ENCODE measurements at places on chromosomes 4 and X.

GRCh38 chr4:142110136-142110535 lies 473.8 kb downstream of the IL15 start:
- H3K4me3 ChIP-seq = no peak overlapping the region
- H3K4me1 ChIP-seq = no peaks in the 10 kb centered on the region
- no peaks in the 10 kb centered on the region for H3K36me3 ChIP-seq
- H3K27me3 ChIP-seq = no peaks in the 10 kb centered on the region
- no peak for DNase-seq
- H3K27ac ChIP-seq = no peak overlapping the region

GRCh38 chr4:187550256-187550950 lies 445.2 kb upstream of the ZFP42 start:
- DNase-seq = no peak
- no peak overlapping the region for H3K27ac ChIP-seq
- H3K27me3 ChIP-seq = no peaks in the 10 kb centered on the region
- H3K4me3 ChIP-seq = no peak overlapping the region

GRCh38 chrX:19121466-19121865 lies 802 bp downstream of the ADGRG2 start:
- no peak for DNase-seq
- no peaks in the 10 kb centered on the region for H3K36me3 ChIP-seq
- no peaks in the 10 kb centered on the region for H3K27me3 ChIP-seq
- peak overlapping the region; percentile 31 for H3K4me3 ChIP-seq

DNA sequence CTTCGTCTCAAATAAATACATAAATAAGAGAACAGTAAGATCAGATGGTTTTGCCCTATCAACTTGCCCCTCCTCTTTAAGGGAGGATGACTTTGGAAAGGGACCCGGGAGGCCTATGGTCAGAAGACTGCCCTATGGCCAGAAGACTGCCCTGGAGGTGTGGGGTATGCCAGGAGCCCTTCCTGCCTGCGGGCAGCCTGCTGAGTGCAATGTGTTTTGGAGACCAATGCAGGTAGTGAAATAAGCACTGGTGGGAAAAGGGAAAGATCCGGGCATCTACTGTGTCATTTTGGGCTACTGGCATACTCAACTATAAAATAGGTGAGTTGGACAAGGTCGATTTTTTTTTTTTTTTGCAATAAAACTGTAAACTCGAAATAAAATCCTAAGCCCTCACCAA lies 129.8 kb upstream of the SLC34A2 start:
- H3K4me3 ChIP-seq = no peak overlapping the region
- H3K36me3 ChIP-seq = no peaks in the 10 kb centered on the region
- no peaks in the 10 kb centered on the region for H3K4me1 ChIP-seq
- no peaks in the 10 kb centered on the region for H3K27me3 ChIP-seq
- no peak overlapping the region for H3K27ac ChIP-seq
- no peak for DNase-seq
